ENCODE measurements at places on chromosomes 13 and 19.

- no peak for DNase-seq
Measured at GRCh38 chr13:111886217-111886945, 180.6 kb upstream of the SOX1 start.

- no peak for DNase-seq
Measured at GRCh38 chr13:105816994-105817393, 718.5 kb downstream of the EFNB2 start.

GRCh38 chr19:27793128-27793643 lies 1419.8 kb downstream of the UQCRFS1 start:
- DNase-seq: peak; percentile 71

- no peak for DNase-seq
Measured at GRCh38 chr19:38649305-38650171, 2.1 kb downstream of the ACTN4 start.

GRCh38 chr19:50311723-50312635 lies 17.2 kb downstream of the KCNC3 start:
- no peak for DNase-seq

GRCh38 chr19:16076958-16077611 lies 790 bp downstream of the TPM4 start:
- DNase-seq: no peak

- no peak for DNase-seq
Measured at GRCh38 chr13:58343076-58343475, 711.5 kb downstream of the PCDH17 start.

DNA sequence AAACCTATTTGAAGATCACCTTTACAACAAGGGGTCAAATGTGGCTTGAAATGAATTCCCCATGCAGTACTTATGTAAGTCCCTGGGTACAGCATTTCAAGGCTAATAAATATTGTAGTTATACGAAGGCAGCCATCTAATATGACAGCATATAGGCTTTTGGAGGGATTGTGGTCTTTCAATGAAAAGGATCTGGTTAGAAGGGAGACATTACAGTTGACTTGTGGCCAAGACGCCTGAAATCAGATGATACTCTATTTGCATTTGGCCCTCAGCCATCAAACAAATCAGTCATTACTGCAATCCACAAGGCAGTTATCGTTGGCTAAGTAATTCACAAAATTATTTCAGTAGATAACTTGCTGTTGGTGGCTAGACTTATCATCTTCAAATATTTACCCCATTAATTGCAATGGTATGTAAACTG lies 242.7 kb downstream of the DCLK1 start:
- DNase-seq: no peak

DNA sequence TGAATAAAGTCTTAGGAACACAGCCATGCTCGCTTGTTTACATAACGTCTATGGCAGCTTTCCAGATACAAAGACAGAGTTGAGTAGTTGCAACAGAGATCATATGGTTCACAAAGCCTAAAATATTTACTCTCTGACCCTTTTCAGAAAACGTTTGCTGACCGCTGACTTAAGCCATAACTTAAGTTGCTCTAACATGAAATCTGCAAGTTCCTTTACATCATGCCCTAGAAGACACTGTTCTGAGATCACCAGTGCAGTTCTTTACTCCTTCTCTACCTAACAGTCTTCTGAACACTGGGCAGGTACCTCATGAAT lies 166.4 kb downstream of the DCLK1 start:
- no peak for DNase-seq

DNA sequence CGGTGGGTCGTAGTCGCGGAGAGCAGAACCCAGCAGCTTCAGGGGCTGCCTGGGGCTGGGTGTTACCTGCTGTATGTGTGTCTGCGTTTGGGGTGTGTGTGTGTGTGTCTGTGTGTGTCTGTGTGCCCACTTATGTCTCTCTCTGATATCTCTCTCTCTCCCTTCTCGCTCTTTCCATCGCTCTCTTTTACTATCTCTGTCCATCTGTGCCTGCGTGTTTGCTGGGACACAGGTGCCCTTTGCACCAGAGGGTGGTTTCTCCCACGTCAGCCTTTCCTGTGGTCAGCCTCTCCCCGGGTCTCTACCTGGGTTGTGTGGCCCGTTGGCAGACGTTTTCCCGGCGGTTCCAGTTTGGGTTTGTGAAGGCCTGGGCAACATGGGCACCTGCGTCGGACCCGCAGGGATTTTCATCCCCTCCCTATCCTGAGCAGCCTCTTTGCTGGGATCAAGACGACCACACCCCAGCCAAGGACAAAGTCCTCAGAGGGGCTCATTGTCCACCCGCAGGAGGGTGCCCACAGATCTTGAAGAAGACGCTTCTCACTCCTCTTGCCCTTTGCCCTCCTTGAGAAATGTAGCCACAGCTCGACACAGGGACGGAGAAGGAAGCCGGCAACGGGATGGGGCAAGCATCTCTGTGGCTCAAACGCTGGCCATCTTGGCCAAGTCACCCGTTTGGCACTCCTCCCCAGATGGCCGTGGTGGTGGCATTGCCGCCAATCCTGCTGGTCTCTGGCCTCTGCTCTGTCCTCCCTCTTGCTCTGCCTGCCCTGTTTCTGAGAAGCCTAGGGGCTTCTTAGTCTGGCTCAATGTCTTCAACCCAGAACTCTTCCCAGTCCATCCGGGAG lies 43.3 kb downstream of the ZNF146 start:
- no peak for DNase-seq

DNA sequence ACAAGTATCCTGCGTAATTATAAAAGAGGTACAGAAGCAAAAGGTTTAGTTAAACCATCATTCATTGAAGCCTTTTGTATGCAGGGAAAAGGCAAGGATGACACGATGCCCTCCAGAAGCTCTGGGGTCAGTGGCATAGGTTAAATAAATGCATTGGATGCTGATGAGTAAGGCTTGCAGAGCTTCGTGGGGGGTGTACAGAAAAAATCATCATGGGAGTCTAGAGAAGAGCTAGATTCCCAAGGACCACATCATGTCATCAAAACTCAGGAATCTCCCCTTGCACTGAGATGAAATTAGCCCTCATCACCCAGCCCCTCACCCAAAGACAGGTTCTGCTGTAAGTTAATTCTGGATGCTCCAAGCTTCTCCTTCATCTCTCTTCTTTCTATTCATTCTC lies 8.3 kb downstream of the FPR1 start:
- DNase-seq: no peak

- peak; percentile 62 for DNase-seq
Measured at GRCh38 chr19:19406878-19407632, 1.6 kb downstream of the GATAD2A start.

DNA sequence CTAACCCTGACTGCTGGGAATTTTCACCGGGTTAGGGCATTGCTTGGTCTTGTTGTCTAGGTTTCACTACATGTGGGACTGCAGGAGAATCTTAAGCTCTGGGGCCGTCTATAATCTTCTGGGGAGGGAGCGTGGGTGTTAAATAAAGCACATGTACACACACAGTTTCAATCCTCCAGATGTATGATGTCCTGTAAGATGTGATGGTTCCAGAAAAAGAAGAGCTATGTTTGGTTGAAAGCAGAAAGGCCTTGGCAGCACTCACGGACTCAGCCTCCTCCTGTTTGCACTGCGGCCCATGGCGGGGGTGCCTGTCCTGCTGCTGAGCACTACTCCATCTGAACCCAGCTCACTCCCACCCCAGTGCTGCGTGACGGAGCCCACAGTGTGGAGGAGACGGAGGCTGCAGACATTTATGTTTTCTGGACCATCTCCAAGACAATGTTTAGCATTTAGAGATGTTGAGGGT lies 343.5 kb downstream of the TEX29 start:
- no peak for DNase-seq

DNA sequence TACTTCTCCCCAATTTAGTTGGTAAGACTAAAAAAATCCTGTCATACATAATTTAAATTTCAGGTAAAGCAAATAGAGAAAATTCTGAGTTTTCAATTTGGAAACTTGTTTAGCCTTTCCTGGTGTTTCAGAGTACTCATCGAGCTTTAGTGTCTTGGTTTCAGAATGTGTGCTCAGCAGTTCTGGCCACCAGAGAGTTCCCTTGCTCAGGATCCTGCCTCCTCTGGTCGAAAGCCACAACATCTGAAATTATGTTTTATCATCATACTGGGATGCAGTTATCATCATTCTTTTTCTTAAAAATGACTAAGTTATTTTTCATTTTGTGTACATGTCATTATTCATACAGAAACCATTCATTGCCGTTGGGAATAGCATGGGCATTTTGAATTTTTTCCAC lies 263.2 kb upstream of the SPRY2 start:
- no peak for DNase-seq

- no peak for DNase-seq
Measured at GRCh38 chr13:113052971-113053370, 52.6 kb upstream of the F7 start.

DNA sequence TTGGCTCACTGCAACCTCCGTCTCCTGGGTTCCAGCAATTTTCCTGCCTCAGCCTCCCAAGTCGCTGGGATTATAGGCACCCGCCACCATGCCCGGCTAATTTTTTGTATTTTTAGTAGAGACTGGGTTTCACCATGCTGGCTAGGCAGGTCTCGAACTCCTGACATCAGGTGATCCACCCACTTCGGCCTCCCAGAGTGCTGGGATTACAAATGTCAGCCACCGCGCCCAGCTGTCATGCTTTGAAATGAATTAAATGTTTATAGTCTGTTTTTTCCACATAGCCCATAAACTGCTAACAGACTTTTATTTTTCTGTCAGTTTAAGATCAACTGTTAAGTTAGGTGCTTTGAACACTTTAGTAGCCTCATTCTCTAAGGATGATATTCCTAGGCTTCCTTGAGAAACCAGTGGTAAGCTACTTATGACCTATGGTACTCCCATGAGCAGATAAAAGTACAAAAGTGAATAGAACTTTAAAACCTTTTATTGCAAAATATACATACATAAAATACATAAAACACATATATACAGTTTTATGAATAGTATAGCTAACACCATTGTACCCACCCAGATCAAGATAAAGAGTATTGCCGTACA lies 13.6 kb downstream of the TPP2 start:
- DNase-seq: no peak

- DNase-seq: no peak
Measured at GRCh38 chr19:38018694-38019395, 111.8 kb downstream of the SIPA1L3 start.

GRCh38 chr13:102680842-102681740 lies 13.8 kb downstream of the METTL21C start:
- DNase-seq: no peak

- DNase-seq: no peak
Measured at GRCh38 chr13:50928659-50929462, 19.3 kb downstream of the RNASEH2B start.

DNA sequence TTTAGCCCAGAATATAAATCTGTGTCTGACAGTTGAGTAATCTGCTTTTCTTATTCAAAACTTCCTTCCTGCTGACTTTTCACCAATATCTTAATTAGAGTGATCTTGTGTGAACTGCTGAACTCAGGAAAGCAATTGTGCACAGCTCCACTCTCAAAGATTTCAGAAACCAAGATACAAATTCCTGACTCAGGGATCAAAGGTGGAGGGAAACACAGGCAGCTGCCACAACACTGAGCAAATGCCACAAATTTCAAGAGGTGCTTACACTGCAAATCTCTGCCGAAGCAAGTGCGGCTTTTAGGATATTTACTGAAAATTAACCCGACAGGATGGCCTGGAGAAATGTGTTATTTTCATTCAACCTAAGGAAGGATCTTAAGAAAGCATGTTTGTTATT lies 111.4 kb downstream of the STOML3 start:
- DNase-seq: no peak

DNA sequence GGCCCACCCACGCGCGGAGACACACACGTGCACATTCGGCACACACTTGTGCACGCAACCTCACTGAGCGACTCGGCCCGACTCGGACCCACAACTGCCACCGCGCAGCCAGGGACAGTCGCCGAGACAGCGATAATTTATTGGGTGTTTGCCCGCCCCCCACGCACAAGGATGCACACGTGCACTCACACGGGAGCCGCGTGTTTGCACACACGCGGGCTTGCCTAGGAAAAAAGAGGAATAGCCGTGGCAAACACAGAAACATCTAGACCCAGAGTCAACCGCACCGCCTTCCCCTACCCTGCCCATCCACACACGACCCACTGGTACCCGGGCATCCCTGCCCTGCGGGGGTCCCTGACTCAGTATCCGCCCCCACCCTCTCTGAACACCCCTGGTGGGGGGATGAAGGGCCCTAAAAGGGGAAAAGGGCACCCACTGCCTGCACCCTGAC lies 1.1 kb upstream of the SSBP4 start:
- DNase-seq: no peak

DNA sequence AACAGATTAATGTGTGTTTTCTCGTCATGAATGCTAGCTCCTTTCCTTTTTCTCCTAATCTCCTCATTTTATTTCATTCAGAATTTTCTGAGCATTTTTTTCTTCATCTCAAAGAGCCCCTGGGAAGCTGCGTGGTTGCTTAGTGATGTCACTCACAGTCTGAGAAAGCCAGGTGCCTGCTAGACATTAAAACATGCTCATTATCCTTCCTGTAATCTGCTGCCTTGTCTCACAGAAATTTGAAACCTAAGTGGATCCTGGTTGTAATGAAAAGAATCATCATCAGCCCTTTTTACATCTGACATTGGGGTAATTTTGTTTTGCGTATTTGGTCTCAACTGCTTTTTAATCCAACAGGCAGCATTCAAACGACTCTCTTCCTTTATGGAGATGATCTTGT lies 108.2 kb upstream of the RNF113B start:
- DNase-seq: no peak

GRCh38 chr13:43732726-43733125 lies 54.0 kb downstream of the ENOX1 start:
- no peak for DNase-seq

- no peak for DNase-seq
Measured at GRCh38 chr13:75417656-75418055, 64.3 kb downstream of the TBC1D4 start.

DNA sequence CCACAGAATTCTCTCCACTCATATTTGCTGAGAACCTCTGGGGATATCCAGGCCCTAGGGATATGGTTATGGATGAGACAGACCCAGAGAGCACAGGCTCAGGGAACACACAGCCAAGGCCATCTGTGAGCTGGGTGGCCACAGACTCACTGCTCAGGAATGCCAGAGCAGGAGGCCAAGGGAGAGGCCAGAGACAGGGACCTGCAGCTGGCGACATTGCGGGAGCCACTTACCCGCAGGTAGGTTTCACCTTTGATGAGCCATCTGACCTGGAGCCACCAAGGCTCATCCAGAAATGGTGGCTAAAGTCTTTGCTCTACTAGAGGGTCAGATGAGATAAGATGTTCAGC lies 29.4 kb downstream of the CCNE1 start:
- DNase-seq: no peak

GRCh38 chr13:110119935-110120905 lies 186.7 kb downstream of the COL4A1 start:
- no peak for DNase-seq

DNA sequence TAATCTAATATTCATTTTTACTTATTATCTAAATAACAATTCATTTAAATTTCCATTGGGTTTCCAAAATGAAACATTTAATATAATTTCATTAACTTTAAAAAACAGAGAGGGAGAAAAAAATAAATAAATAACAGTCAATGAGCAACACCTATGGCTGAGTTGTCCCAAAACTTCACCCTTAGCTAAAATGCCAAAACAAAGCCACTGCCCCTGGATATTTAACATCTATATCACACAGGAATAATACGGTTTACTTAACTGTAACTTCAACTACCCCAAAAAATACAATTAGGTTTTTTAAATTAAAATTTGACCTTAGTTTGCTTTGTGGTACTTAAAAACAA lies 541 bp downstream of the ELF1 start:
- DNase-seq: no peak

- DNase-seq: no peak
Measured at GRCh38 chr13:109000207-109000606, 370.8 kb downstream of the MYO16 start.

- DNase-seq: peak; percentile 68
Measured at GRCh38 chr19:1251330-1252220, 3.2 kb downstream of the MIDN start.

GRCh38 chr19:29421196-29421545 lies 104.6 kb upstream of the VSTM2B start:
- no peak for DNase-seq

Measured in CD4-positive, alpha-beta T cell treated with Interleukin-1 beta for 1 hour (primary cell).